Stimulated activated CD4-positive, alpha-beta T cell treated with anti-CD3 and anti-CD28 coated beads, Interleukin-2, amount 100 ng/mL, for 24 hours (primary cell): ENCODE measurements at places on chromosomes 2 and 18.

DNA sequence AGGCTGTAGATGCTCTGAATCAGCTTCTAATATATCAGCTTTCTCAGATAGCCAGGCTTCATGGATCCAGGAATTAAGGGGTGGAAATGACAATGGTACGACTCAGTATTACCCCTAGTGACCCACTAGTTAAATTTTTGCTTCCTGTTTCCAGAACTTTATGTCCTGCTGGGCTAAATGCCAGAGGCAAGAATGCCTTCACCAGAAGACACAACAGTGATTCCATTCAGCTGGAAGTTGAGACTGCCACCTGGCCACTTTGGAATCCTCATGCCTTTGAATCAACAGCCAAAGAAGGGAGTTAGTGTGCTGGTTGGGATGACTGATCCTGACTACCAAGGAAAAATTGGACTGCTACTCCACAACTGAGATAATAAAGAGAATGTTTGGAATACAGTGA is 239.1 kb downstream of the ASXL3 start:
- DNase-seq: no peak

GRCh38 chr2:111624411-111625156 is 259.4 kb downstream of the ANAPC1 start:
- no peak for DNase-seq

DNA sequence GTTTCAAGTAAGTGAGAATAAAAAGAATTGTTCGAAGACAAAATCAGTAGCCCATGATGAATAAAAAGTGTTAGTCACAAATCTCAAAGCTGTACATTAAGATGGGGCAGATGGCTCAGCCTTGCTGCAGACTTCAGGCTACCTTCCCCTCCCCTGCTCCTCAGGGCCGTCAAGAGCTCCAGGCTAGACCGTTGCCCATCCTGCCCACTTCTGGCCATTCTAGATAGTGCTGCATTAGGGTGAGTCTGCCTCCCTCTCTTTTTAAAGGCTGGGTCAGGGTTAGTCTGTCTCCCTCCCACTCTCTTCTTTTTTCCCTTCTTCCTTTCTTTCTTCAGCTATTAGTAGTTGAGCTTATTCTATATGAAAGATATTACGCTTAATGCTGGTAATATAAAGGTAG is 86.0 kb downstream of the MAPRE2 start:
- no peak for DNase-seq

GRCh38 chr2:235674146-235674545 is 180.3 kb downstream of the AGAP1 start:
- DNase-seq: no peak

- DNase-seq: no peak
These were observed 45.7 kb downstream of the FAM210A start for GRCh38 chr18:13680612-13681011.

- no peak for DNase-seq
These were observed 51.9 kb downstream of the CACNB4 start for GRCh38 chr2:152046940-152047339.

DNA sequence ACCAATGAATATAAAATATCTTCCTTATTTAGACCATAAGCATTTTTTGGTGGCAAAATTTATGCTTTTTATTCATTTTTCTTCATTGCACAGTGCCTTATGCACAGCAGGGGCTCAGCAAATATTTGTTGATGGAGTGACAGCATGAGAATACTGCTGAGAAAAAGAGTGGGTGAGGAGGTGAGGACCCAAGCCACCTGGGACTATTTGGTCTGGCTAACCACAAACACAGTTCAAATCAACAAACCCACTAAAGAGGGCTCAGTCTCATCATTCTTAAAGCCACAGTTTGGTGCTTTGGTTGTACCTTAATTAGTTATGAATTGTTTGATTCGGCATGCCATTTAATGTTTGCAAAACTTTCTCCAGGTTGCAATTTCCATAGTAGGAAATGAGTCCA is 183.5 kb upstream of the ZNF521 start:
- no peak for DNase-seq

- no peak for DNase-seq
These were observed 173.3 kb downstream of the OSR1 start for GRCh38 chr2:19185086-19185485.
